Renal cortical epithelial cell (primary cell): ENCODE measurements at places on chromosomes 7 and 10. TPM values are rescaled to one million over a fixed set of nuclear protein-coding genes. Genes with fewer than 3 reads are reported as not detected.

Gene HIPK2
- 22.7 and 186 TPM in 2 replicates for total RNA-seq

- DNase-seq = no peak
Observed at GRCh38 chr7:157715938-157716280, 379.1 kb downstream of the DNAJB6 start.

- DNase-seq = no peak
Observed at GRCh38 chr10:79354141-79354540, 6.9 kb downstream of the PPIF start.

- peak; percentile 3 for DNase-seq
Observed at GRCh38 chr10:49690698-49691356, 11.4 kb downstream of the C10orf53 start.

- DNase-seq = peak; percentile 48
Observed at GRCh38 chr10:122373721-122374120, 787 bp upstream of the PLEKHA1 start.

- no peak for DNase-seq
Observed at GRCh38 chr7:132402096-132402495, 174.2 kb downstream of the PLXNA4 start.

Gene NAT16
- not detected in 2 replicates for total RNA-seq

DNA sequence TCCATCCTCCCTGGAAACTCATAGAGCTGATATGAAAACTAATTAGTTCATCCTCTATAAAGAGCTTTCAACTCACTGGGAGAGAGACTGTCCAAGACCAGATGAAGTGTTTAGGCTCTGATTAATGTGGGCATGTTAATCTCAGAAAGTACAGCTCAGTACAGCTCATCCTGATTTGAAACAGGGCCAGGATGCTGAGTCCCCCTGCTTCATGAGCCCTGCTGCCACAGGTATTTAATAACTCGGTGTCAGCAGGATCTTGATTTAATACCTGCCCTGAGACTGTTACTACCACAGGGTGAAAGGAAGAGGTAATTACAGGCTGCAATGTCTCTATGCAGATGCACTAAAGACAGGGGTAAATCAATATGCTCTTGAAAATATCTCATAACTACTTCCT is 10.8 kb downstream of the LMOD2 start:
- DNase-seq = no peak

GRCh38 chr7:81846398-81846797 is 76.6 kb upstream of the HGF start:
- peak; percentile 82 for DNase-seq

Gene TEX47
- total RNA-seq = not detected in 2 replicates

Gene RBM20
- total RNA-seq = 0.10 TPM in 1 of 2 replicates, not detected in the other

DNA sequence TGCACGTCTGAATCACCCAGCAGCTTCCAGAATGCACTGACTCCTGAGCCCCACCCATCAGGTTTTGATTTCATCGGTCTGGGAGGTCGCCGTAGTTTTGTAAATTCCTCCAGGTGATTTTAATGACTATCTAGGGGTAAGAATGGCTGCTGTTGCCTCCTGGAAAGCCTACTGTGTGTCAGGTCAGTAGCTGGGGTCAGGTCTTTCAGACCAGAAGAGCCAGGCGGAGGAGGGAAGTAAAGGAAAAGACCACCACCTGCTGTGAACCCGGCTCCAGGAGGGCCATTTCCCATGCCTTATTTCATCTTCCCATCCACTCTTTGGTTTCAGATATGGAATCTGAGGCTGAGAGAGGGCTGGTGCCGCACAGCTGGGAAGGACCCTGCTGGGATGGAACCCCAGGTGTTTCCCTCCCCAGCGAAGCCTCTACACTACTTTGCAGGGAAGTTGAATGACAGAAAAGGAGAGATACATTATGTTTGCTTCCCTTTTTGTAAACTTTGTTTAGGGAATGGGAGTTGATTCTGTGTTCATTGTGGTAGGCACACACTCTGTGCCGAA is 19.8 kb downstream of the ADAMTS14 start:
- DNase-seq = no peak

DNA sequence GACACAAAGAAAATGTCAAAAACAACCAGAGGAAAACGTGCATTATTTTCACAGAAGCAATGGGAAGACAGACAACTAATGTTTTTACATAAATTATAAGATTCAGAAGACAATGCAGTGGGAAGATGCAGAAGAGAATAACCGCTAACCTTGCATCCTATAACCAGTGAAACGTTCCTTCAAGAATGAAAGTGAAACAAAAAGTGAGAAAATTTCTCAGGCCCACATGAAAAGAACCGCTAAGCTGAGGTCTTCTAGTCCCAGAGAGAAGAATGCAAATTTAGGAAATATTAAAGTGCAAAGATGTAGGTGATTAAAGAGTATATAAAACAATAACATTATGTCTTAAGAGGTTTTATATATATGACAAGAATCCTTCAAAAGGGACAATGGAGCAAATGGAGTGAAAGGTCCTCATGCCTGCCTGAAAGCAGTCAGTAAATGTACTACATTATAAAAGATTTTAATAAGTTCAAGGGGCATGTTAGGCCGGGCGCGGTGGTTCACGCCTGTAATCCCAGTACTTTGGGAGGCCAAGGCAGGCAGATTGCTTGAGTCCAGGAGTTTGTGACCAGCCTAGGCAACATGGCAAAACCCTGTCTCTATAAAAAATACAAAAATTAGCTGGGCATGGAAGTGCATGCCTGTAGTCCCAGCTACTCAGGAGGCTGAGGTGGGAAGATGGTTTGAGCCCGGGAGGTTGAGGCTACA is 43.1 kb upstream of the DDC start:
- DNase-seq = no peak

- DNase-seq = no peak
Observed at GRCh38 chr10:120788771-120789170, 62.4 kb upstream of the WDR11 start.

GRCh38 chr10:66277481-66277880 is 648.4 kb upstream of the LRRTM3 start:
- DNase-seq = no peak
